A549 treated with ZK216348 at 1 μM for 4 hours (cell line): ENCODE measurements at places on chromosomes 12 and 14. TPM values are rescaled to one million over a fixed set of nuclear protein-coding genes. Genes with fewer than 3 reads are reported as not detected.

The GPRC5D gene
- not detected in 5 replicates for total RNA-seq

The GPX2 gene
- total RNA-seq = 179 to 281 TPM (median 196 TPM) in 5 replicates

The TAS2R31 gene
- total RNA-seq = 0.33 TPM in 1 of 5 replicates, not detected in the others

The TGFB3 gene
- 0.59 to 1.3 TPM (median 0.80 TPM) in 5 replicates for total RNA-seq

The CPNE6 gene
- total RNA-seq = not detected in 5 replicates
